ENCODE measurements at places on chromosomes 4 and X.

- DNase-seq, result no peak
Measured at GRCh38 chr4:3527101-3527913, 4.9 kb downstream of the LRPAP1 start.

DNA sequence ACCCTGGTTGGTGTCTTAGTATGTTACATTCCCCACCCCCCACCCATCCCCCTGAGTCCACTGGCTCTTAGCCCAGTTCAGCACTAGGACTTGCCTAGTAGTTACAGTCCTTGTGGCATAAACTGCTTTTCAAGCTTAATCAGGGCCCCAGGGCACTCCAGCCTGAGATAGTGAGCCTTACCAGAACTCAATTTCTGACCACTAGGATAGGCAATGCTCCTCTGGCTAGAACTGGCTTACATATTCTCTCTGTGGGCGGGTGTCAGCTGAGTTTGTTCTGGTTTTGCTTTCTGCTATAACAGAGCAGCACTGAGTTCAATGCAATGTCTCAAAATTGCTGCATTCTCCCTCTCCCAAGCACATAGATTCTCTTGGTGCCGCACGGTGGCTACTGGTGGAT lies 391.4 kb upstream of the DIPK2B start:
- no peak for DNase-seq

GRCh38 chr4:108204518-108204917 lies 35.8 kb upstream of the LEF1 start:
- DNase-seq, result no peak

GRCh38 chr4:8656185-8656517 lies 63.6 kb downstream of the CPZ start:
- DNase-seq, result no peak

GRCh38 chr4:184617600-184618196 lies 31.5 kb downstream of the CASP3 start:
- no peak for DNase-seq

Data from neural progenitor cell (in vitro differentiated cells).